ENCODE measurements at places on chromosomes 5 and 9. TPM values are rescaled to one million over a fixed set of nuclear protein-coding genes. Genes with fewer than 3 reads are reported as not detected.

- DNase-seq = no peak
Observed at GRCh38 chr9:133188006-133188842, 20.8 kb downstream of the OBP2B start.

GRCh38 chr9:133003671-133004090 lies 25.2 kb downstream of the GFI1B start:
- DNase-seq = no peak

KLF9 gene
- polyA plus RNA-seq = 32.7 TPM

CAVIN4 gene
- polyA plus RNA-seq = 0.21 TPM

SH3TC2 gene
- 1.5 TPM for polyA plus RNA-seq

ANKRD20A1 gene
- polyA plus RNA-seq = 0.17 TPM

FPGS gene
- polyA plus RNA-seq = 61.9 TPM

All from BJ (cell line).